ENCODE measurements at places on chromosomes 16 and 17. TPM values are rescaled to one million over a fixed set of nuclear protein-coding genes. Genes with fewer than 3 reads are reported as not detected.
A peak's percentile ranks its signal among the peaks of the same experiment; 100 is the strongest.

- no peak for DNase-seq
- no peaks in the 10 kb centered on the region for H3K27me3 ChIP-seq
- H3K4me3 ChIP-seq = peak overlapping the region; percentile 48
- H3K4me1 ChIP-seq = peaks cover 23% of the 10 kb centered on the region
- H3K36me3 ChIP-seq = peaks cover 30% of the 10 kb centered on the region
- H3K27ac ChIP-seq = peak overlapping the region; percentile 78
These were observed 14.1 kb downstream of the MFSD11 start for GRCh38 chr17:76752006-76752405.

DNA sequence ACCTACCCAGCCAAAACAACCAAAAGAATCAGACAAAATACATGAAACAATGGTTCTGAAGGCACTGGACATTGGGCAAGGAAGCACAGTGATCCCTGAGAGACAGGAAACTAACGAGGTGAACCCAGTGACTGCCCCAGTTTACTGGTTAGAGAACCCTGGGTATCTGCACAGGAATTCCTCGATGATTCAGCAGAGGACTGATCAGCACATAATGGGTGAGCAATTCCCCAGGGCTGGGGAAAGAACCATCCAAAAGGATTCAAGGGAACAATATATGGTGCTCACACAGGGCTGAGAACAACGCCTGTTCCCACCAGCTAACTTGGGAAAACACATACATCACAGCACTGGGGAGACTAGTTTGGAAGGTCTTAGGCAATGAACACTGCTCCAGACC lies 167.2 kb downstream of the PARN start:
- DNase-seq = no peak
- H3K4me3 ChIP-seq = no peak overlapping the region
- peaks cover 35% of the 10 kb centered on the region for H3K36me3 ChIP-seq
- no peaks in the 10 kb centered on the region for H3K27me3 ChIP-seq
- peaks cover 6% of the 10 kb centered on the region for H3K4me1 ChIP-seq

The MT1H gene
- 1.9 TPM for total RNA-seq

The GNG13 gene
- not detected for total RNA-seq

GRCh38 chr17:50206604-50207293 lies 5.3 kb upstream of the COL1A1 start:
- no peak overlapping the region for H3K27ac ChIP-seq
- no peak overlapping the region for H3K4me3 ChIP-seq
- H3K27me3 ChIP-seq = peaks cover 54% of the 10 kb centered on the region
- H3K4me1 ChIP-seq = peaks cover 4% of the 10 kb centered on the region
- DNase-seq = no peak
- H3K36me3 ChIP-seq = no peaks in the 10 kb centered on the region

DNA sequence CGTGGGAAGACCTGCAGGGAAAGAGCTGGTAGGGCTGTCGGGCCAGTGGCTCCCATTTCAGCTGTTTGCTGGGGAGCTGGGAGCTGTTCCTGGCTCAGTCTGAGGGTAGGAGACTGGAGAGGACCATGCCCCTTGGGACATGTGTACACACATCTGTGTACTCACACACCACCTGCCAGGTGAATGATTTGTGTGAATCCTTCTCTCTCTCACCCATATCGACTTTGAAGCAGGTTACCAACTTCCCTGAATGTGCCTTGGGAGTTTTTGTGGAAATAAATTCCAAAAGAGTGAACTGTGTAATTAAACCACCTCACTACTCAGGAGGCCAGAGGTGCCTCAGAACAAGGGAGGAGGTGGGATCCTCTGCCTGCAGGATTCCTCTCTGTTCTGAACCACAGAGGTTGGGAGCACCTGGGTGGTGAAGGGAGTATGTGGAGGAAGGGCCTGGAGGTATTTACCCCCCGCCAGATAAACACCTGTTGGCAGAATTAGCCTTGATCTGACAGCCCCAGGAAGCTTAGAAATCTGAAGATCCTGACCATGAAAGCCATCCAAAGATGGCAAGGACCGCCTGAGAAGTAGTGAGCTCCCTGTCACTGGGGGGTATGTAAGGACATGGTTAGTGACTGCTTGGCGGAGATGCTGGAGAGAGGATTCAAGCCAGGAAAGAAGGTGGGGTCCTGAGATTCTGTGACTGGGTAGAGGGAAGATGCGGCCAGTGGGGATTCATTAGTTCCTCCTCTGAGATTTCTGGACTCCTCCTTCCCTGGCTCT lies 3.3 kb downstream of the ABCC3 start:
- peaks cover 44% of the 10 kb centered on the region for H3K27me3 ChIP-seq
- no peaks in the 10 kb centered on the region for H3K36me3 ChIP-seq
- DNase-seq = no peak
- H3K4me3 ChIP-seq = no peak overlapping the region
- H3K27ac ChIP-seq = no peak overlapping the region

All from activated CD8-positive, alpha-beta T cell treated with anti-CD3 and anti-CD28 coated beads, Interleukin-2, amount 10 ng/mL, durations not matched to agents 7 days and 5 days (primary cell).